Hippocampal formation (tissue), 2 donors: ENCODE measurements at places on chromosomes 6 and 20.

GRCh38 chr20:61765871-61766654, 299.6 kb downstream of the TAF4 start:
- DNase-seq = no peak

- DNase-seq = no peak
Measured at GRCh38 chr6:37776566-37776965, 43.0 kb upstream of the ZFAND3 start.

DNA sequence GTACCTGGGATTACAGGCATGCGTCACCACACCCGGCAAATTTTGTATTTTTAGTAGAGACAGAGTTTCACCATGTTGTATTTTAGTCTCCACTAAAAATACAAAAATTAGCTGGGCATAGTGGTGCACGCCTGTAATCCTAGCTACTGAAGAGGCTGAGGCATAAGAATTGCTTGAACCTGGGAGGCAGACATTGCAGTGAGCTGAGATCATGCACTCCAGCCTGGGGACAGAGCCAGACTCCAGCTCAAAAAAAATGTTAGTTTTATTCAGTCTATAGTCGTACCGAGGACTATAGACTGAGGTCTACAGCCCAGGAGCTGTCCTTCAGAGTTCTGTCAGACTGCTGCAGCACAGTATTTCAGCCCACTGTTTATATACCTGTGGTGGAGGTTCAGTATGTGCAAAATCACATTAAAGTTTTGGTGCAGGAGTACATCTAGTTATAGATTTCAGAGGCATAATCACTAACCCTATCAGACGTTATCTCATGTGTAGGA, 3.6 kb upstream of the CASP8AP2 start:
- DNase-seq = no peak

GRCh38 chr6:36487698-36488097, 44.9 kb downstream of the KCTD20 start:
- DNase-seq = no peak

GRCh38 chr6:168060521-168060931, 18.5 kb downstream of the FRMD1 start:
- DNase-seq = no peak
